ENCODE measurements at places on chromosomes 6 and 20.

- DNase-seq: peak; percentile 24
Observed at GRCh38 chr20:4684837-4685413, 36.8 kb upstream of the PRND start.

DNA sequence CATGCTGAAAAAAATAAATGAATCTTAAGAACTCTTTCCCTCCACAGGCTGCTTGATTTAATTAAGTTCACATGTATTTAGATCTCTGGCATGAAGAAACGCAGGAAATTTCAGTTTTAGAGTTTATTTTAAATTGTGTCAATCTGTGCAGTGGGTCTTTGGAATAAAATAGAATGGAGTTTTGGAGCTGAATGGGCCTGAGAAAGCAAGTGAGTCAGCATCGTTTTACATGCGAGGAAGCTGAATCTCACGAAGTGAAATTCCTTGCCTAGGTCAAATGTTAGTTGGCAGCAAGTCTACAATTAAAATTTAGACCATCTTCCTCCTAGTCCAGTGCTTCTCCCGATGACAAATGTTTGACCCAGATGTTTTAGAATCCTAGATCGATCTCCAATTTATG lies 22.4 kb downstream of the MAP7 start:
- peak; percentile 9 for DNase-seq

DNA sequence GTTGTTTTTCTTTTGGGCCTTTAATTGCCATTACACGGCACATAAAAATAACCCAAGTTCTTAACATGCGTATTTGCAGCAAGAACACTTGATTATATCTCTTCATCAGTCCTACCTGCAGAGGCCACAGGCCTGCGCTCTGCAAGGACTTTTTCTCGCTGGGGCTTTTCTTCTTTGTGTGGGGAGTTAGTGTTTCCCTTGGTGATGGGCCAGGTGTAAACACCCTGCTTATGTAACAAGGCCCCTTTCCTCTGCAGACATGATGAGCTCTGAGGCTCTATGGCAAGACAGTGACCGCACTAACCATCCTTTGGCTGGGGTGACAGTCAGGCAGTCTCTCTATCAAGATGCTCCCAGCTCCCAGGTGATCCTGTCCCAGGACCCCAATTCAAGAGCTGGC lies 97.8 kb upstream of the PCSK2 start:
- DNase-seq: no peak

- DNase-seq: no peak
Observed at GRCh38 chr6:32763421-32763820, at the start of gene HLA-DQB2. TSS of gene HLA-DQB2 (minus strand) at chr6:32763532. CDS start at chr6:32763470, 62 bp downstream.

DNA sequence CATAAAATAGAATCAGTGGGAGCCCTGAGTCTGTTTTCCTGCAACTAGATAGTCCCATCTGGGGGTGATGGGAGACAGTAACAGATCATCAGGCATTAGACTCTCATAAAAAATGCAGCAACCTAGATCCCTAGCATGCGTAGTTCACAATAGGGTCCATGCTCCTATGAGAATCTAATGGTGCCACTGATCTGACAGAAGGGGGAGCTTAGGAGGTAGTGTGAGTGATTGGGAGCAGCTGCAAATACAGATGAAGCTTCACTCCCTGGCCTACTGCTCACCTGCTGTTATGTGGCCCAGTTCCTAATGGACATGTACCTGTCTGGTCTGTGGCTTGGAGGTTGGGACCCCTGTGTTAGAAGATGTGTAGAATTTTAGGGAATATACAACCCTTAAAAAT lies 904.5 kb upstream of the EPHA7 start:
- no peak for DNase-seq

- no peak for DNase-seq
Observed at GRCh38 chr20:62916703-62917476, 9.4 kb downstream of the DIDO1 start.

- no peak for DNase-seq
Observed at GRCh38 chr6:167988945-167989841, 8.3 kb upstream of the KIF25 start.

GRCh38 chr6:63644668-63645326 lies 9.2 kb downstream of the PHF3 start:
- DNase-seq: peak; percentile 12

DNA sequence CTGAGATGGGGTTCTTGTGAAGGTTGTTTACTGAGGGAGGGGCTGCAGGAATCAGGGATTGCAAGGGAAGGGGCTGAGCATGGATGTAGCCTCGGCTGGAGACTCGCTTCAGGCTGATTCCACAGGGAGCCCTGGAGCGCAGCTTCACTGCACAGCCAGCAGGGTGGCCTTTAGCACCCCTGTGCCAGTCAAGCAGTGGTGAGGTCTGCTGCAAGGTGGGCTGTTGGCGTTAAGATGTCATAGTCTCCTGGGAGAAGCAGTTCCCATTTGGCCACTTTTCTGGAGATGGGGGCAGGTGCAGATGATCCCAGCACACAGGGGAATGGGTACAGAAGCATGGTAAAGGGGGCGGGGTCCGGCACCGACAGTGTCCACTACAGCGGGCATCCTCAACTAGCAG lies 126.3 kb downstream of the TOX2 start:
- DNase-seq: no peak

GRCh38 chr20:59094576-59094975 lies 52.0 kb upstream of the PRELID3B start:
- DNase-seq: no peak

- peak; percentile 58 for DNase-seq
Observed at GRCh38 chr6:155561257-155561965, 105.8 kb upstream of the NOX3 start.

DNA sequence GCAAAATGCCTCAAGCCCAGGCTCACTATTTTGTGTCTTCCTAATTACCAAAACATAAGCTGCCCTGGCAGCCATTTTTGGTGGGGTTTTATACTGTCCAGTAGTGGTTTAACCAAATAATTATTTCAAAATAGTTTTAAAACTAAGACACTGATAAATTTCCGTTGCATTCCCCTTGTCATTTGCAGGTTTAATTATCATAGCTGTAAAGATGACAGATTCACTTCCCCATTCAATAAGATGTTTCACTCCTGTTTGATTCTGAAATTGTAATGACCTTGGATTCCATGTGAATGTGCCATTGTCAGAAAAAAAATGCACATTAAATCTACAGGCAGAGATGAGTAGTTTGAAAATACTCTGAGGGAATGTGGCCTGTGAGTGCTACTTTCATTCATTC lies 172.0 kb downstream of the COL9A1 start:
- DNase-seq: no peak

DNA sequence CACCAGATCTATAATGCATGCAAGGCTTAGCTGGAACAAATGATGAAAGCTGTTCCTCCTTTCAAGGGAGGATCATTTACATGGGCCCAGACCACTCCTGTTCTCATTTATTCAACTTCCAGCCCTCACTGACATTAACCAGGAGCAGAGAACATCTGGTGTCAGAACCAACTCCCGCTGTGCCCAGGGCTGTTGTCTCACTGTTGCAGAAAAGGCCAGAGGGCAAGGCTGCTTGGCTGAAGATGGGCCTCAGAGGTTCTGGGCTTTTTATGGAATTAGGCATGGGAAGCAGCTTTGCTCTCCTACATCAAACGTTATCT lies 164.2 kb downstream of the GMPR start:
- no peak for DNase-seq

DNA sequence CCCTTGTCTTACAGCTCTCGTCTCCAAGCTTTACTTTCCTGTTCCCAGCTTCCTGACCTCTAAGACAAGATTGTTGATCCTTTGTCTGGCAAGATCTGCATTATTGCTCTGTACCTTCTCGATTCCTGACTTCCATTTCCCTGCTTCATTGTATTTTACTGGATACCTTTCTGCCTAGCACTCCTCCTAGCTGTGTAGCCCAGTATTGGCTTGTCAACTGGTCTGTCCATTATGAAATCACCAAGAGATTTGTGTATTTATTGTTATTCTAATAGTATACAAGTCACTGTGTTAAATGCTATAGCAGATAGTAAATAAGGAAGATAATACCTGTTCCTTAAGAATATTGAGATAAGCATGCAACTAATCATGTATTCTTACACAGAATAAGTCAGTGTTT lies 305.4 kb downstream of the CDKAL1 start:
- no peak for DNase-seq

DNA sequence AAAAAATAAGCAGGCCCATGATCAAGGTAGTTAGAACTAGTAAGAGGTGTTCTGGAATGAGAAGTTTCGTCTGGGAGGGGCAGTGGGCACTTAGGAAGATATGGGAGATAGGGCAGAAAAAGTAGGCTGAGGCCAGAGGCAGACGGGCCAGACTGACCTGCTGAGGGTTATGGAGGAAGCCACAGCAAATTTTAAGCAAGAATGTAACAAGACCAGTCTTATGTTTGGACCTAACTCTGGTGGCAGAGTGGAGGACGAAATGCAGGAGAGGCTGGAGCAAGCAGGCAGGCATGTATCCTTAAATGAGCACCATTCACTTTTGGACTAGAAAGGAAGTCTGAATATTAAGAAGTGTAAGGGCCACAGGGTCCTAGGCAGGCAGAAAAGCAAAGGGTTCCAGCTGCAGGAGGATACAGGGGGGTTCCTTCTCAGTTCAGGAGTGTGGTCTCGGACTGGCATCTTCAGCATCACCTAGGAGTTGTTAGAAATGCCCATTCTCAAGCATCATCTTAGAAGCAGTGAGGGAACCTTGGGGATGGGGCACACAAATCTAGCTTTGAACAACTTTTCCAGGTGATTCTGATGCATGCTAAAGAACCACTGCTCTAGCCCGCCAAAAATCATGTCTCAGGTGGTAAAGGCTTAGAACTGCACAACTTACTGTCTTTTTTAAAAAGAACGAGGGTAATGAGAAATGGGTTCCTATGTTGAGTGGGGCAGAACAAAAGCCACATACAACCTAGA lies 1.7 kb upstream of the DSTN start:
- DNase-seq: peak; percentile 13

GRCh38 chr6:32969685-32970412 lies 1.5 kb downstream of the BRD2 start:
- DNase-seq: peak; percentile 100

DNA sequence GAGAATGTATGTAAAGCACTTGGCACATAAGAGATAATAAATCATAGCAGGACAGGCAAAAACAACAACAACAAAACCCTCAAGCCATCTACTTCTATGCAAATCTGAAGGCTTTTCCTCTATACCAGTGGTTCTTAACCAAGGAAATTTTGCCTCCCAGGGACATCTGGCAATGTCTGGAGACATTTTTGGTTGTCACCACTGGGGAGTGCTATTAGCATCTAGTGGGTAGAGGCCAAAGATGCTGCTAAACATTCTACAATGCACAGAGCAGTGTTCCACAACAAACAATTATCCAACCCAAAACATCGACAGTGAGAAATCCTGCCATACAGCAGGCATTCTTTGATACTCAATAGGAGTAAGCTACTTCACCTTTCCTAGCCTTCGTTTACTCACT lies 28.2 kb downstream of the NDRG3 start:
- DNase-seq: no peak

DNA sequence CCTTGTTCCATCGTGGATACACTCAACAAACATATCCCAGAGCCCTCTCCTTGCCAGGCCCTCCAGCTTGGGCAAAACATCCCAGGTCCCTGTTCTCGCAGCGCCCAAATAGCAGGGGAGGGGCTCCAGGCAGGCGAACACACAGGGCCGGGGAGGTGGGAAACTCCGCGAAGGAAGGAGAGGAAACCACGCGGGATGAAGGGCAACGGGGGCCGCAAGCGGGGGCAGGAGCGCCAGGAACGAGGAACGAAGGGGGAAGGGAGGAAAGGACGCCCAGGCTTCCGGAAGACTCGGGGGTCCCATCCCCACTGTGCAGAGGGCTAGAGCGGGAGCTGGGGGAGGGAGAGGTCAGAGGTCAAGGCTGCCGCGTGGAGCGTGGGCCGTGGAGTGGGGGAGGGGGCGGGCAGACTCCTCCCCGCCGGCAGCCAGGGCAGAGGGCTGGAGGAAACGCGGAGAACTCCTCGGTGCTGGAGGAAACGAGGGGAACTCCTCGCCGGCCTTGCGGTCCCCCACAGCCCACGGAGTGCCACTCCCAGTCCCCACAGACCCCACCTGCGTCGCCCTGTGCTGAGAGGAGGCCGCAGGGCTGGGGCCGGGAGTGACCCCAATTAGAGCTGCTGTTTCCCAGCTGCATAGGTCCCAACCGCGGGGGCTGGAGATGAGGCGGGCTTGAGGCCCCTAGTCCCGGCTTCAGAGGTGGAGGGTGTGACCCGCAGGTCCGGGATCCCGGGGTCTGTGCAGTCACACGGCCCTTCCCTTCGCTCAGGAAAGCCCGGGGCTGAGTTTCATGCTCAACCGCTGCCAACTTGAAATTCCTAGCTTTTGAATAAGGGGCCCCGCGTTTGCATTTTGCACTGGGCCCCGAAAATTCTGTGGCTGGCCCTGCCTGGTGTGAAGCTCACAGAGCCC lies 1.2 kb upstream of the RBM38 start:
- no peak for DNase-seq
